ENCODE measurements at places on chromosomes 6 and 20.

GRCh38 chr6:25405442-25405841, 126.3 kb downstream of the CARMIL1 start:
- no peak for DNase-seq

DNA sequence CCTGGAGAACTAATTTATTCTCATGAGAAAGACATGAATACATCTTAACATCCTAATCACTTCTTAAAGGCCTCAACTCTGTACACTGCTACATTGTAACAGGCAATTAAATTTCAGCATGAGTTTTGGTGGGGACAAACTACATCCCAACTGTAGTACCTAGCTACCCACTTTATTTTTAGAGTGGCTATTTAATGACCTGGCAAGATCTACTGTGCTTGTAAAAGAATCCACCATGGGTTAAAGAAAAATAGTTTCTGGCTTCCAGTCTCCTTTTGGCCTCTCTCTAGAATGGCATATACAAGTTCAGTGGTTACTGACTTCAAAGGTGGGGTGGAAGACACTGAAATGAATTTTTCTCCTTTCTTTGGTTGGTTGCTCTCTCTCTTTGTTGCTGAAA, 193.9 kb downstream of the ESR1 start:
- no peak for DNase-seq

DNA sequence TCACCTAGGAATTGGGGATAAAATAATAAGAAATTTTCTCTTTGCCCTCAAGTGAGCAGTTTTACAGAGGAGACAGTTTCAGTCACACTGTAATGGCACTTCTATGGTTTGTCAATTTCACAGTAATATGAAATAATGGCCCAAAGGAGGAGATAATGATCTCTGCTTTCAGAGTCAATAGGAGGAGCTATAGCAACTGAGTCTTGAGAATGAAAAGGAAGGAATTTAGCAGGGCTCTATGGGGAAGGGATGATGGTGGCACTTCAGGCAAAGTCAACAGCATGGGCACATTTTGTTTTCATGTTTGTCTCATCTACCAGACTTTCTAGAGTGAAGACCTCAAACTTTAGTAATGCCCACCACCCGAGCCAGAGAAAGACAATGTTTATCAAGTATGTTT, 138.3 kb upstream of the HMGN3 start:
- no peak for DNase-seq

DNA sequence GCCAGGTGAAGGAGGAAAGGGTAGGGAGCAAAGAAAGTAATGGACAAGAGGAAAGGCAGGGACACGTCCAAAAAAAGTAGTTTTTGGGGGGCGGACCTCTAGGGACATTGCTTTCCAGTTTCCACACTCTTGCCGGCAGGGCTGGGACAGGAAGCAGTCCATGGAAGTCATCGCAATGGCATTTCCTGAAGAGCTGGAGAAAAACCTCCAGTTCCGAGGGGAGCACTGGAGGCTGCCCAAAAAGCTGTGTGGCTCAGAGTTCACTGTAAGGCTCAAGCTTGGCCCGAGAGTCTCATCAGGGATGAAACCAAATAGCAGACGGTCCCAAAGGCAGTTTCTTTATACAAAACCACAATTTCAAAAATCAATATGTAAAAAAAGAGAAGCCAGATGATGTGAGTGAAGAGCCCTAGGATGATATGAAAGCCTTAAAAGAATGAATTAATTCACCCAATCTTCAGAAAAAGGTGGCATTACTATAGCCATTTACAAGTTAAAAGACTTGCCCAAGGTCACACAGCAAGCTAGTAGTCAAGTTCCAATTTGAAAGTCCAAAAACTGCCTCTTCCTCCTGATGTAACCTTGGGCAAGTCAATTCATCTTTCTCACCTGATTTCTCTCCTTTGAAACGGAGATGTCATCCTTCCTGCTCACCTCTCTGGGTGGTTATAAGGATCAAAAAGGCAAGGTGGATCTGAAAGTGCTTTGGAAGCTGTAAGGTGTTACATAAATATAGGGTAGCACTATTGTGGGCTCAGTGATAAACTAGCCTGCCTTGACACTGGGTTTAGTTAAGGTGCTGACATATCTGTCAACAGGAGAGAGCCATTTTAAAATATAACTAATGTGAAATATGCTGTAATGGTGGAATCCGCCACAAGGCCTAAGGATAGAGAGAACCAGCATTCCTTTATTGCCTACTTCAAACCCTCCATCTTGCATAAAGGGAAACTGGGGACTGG, 9.1 kb downstream of the BCL2L1 start:
- DNase-seq, result no peak

- no peak for DNase-seq
Measured at GRCh38 chr20:44026647-44027342, 112.1 kb downstream of the TOX2 start.

GRCh38 chr20:4972506-4973251, 28.6 kb downstream of the SLC23A2 start:
- DNase-seq, result no peak

GRCh38 chr6:45187836-45188235, 140.3 kb upstream of the RUNX2 start:
- DNase-seq, result no peak

DNA sequence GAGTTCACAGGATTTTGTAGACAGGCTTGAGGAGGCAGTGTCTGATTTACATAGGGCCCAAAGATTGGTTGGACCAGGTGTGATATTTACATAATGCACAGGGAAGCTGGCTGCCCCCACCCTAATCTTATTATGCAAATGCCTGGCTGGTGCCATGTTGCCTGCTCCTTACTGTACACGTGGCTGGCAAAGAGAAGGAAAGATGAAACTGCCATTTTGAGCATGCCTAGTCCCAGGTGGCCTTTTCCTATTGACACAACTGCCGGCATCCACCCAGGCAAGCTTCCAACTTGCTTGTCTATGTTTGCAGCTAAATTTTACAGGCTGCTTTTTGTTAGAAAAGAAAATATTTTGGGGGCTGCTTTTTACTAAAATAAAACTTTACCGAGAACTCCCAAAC, 174.6 kb downstream of the LMBRD1 start:
- DNase-seq, result peak; percentile 2

- DNase-seq, result no peak
Measured at GRCh38 chr20:38199501-38200390, 34.7 kb upstream of the TGM2 start.

Measured in NCI-H2081 treated with DMSO at 0.1 percent for 48 hours (cell line).